Erythroblast (primary cell): ENCODE measurements at places on chromosomes 13 and 19.
A peak's percentile ranks its signal among the peaks of the same experiment; 100 is the strongest.

DNA sequence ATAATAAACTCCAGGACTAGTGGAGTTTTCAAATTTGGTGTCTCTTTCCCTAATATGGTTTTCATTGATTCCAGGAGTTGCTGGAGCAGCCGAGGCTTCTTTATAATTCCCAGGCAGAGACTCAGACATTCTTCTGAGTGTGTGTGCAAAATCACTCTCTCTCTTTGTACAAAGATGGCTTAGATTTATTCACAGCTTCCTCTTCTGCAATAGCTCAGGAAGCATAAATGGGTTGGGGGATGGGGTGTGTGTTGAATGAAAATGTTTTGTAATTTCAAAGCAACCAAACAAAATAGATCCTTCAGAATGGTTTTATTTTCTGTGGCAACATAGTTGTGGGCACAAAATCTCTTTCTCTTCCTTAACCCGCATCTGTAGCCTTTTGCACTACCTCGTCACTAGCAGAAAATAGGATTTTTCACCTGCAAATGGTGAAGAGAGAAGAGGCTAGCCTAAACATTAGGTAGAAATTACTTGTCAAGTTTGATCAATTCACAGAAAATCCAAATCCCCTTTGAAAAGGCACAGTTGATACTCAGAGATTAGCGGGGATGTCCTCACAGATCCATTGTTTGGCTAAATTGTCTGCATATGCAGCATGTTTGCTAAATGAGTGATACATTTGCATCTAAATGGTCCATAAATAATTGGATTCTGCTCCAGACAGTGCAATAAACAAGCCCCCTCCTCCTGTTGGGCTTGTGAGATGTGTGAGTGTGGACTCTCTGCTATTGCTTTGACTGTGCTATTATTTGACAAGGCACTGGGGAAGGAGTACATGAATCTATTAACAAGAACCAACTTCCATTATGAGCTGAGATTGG lies 66.7 kb downstream of the CBY2 start:
- DNase-seq = no peak

DNA sequence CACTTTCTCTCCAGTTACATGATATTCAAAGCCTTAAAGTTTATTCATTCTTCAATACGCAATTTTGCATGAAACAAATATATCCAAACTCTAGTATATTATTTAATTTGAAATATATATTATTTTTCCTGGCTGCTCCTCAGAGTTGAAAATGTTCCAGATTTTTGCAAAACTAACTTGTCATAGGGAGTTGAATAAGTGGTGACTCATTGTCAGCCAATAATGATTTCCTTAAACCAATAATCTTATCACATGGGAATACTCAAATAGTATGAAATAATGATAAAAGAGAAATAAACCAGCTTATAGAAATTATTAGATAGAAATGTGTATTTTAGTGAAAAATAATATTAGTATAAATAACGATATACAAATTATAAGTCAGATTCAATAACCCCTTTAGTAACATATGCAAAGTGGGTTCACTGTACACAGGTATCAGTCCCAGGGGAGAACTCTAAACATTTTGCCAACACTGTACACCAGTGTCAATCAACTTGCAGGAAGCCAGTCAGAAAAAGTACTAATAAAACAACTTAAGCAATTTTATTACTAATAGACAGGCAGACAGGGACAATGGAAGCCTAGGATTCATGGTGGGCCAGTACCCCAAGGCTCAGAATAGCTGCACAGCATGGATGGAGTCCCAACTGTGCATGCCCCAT lies 222.6 kb upstream of the KLHL1 start:
- DNase-seq = no peak

- no peak for DNase-seq
These were observed 31.7 kb upstream of the FXYD3 start for GRCh38 chr19:35083691-35084508.

DNA sequence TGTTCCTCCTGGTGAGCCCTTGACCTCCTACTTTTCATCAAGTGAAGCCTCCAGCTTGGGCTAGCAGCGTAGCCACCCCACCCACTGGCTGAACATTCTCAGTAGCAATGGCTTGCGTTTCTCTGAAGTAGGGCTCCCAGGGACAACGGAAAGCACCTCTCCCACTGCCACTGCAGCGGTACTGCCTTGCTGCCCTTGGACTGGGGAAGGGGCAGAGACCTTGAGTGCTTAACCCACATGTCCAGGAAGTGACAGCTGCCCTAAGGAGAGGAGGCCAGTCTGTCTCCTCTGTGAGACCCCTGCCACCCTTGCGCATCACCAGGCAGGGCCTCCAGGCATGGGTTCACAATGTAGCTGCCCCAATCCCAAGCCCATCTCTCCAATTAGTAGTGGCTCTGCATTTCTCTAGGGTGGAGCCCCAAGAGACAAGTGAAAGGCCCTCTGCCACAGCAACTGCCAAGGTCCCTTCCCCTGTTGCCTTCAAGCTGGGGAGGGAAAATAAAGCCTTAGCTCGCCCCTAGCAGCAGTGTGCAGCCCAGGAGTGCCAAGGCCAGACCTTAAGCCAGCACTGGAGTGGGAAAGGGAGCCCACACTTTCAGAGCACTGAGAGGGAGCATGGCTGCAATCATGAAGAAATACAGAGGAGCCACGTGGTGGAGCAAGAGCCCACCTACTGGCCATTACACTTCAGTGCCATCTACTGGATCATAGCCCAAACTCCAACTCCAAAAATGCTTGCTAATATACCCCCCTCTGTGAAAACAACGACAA lies 175.9 kb upstream of the TRPC4 start:
- peak; percentile 76 for DNase-seq

DNA sequence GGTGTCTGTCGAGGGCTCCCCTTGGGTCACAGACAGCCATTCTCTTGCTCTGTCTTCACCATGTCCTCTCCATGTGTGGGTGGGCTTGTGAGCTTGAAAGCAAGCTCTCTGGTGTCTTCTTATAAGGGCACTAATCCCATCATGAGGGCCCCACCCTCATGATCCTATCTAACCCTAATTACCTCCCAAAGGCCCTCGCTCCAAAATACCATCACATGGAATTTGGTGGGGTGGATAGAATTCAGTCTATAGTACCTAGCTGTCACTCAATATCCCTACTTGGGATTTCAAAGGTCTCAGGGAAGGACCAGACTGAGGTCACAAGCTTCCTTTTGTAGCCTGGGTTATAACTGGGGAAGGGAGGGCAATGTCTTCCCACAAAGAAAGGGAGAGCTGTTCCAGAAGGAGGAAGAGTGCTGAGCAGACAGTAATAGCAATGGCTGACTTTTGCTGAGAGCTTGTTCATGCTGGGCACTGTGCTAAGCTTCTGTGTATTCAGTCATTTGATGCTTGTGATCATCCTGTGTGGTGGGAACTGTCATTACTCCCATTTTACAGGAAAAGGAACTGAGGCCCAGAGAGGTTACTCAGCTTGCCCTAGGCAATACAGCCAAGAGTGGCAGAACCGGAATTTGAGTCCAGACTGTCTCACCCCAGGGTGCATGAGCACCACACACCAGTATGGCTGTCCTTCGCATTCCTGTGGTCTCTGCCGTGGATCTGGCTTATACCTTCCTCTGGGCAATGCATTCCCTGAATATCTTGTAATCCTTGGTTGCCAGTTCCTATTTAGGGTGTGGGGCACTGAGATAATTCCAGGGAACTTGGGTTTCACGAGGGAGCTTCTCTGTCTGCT lies 8.2 kb downstream of the FXYD5 start:
- no peak for DNase-seq

DNA sequence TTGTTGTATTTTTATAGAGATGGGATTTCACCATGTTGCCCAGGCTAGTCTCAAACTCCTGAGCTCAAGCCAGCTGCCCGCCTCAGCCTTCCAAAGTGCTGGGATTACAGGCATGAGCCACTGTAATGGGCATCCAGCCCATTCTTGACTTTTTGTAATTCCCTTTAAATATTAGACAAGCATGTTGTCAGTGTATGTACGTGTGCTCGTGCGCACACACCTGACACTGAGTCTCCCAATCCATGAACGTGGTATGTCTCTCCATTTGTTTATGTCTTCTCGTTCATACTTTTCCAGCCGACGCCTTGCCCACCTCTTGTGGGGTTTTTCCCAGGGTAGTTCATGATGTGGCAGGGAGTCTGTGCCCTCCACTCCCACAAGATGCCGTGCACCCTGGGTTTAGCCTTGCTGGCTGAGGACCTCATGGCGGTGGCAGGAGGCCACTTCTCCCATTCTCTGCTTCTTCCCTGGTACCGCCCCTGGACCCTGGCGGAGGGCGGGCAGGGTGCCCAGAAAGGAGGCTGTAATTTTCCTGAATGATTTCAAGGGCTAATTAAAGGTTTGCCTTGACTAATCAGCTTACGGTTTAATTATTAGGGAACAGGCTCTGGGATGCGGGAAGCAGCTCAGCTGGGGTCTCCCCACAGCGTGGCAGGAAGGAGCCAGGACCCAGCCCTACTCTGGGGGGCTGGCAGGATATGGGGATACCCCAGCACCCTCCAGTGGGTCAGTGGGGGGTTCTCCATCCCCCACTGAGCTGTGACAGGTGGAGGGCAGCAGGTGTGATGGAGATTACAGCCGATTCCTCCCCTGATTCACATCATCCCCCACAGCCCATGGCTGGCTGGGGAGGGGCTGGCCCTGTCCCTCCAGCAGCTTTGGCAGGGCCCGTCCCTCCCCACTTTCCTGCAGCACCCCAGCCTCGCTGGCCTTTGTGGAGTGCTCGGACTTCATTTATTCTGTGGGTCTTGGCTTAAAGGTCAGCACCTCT lies 12.9 kb downstream of the PAK4 start:
- DNase-seq = no peak

- no peak for DNase-seq
These were observed 97.9 kb upstream of the RNF113B start for GRCh38 chr13:98274921-98275487.
